Osteoblast (primary cell): ENCODE measurements at places on chromosomes 16 and 17. TPM values are rescaled to one million over a fixed set of nuclear protein-coding genes. Genes with fewer than 3 reads are reported as not detected.

The ZNF423 gene
- 11.6 and 18.3 TPM in 2 replicates for total RNA-seq

The TMC5 gene
- under 0.01 TPM in 1 of 2 replicates, not detected in the other for total RNA-seq

The GDPD1 gene
- total RNA-seq, result 1.1 and 2.4 TPM in 2 replicates

The RHBDL1 gene
- 0.88 and 1.1 TPM in 2 replicates for total RNA-seq

The HOXB1 gene
- not detected in 2 replicates for total RNA-seq

The GAS7 gene
- total RNA-seq, result 1.8 and 3.6 TPM in 2 replicates

The TEX14 gene
- total RNA-seq, result under 0.01 TPM in 2 replicates

The CUEDC1 gene
- 21.0 and 22.4 TPM in 2 replicates for total RNA-seq

The TP53TG3D gene
- total RNA-seq, result 0.29 TPM in 1 of 2 replicates, not detected in the other

The CCL14 gene
- not detected in 2 replicates for total RNA-seq

The C16orf86 gene
- total RNA-seq, result 6.2 and 6.9 TPM in 2 replicates

The RNF43 gene
- total RNA-seq, result under 0.01 TPM in 2 replicates

The RAB34 gene
- 176 and 186 TPM in 2 replicates for total RNA-seq

- DNase-seq, result peak; percentile 99
Measured at GRCh38 chr16:87723226-87723623, 42.6 kb downstream of the KLHDC4 start.

DNA sequence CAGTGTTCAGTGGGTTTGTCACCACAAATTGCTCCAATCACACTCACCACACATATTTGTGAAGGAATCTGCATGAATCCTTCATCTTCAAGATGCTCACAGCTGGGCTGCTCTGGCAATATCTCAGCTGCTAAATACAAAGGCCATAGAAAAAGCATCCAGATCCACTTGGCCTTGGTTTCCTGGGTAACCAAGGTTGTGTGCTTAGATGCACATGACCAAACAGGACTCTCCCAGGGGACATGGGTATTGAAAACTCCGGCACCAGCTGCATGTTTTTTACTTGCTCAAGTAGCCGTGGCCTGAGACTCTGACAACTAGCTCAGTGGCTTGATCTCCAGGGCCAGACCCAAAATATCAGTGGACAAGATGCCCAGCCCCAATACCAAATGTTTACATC, 131.3 kb downstream of the CBLN1 start:
- no peak for DNase-seq

DNA sequence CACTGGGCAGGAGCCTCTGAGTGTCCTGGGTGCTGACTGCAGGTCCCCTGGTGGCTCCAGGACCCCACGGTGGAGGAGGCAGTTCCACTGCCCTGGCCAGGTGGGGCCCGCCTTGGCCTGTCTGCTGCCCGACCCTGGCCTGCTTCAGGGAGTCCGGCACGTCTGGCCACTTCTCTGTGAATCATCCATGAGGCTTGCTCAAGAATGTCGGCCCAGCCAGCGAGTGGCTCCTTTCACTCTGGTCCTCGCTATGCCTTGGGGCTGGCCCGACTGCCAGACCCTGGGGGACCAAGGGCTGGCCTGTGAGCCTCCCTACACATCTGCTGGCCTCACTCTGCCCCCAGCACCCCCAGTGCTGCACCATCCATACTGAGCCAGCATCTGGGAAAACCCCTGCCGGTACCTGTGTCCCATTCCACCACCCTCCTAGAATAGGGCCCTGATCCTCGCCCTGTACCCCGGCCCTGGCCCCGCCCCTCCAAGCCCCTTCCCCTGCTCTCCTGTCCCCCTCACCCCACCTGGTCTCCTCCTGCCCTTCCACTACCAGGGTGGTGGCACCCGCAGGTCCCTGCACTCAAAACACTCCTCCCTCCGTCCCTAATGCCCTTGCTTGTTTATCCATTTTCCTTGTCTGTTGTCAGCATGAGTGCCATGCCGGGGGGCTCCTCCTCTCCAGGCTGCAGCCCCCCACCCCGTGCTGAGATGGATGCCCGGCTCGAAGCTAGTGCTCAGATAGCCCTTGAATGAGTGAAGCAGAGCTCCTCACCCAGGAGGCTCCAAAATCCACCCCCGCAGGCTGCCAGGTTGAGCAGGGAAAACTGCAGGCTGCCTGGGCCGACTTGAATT, 35.5 kb downstream of the ADCY7 start:
- DNase-seq, result peak; percentile 99

DNA sequence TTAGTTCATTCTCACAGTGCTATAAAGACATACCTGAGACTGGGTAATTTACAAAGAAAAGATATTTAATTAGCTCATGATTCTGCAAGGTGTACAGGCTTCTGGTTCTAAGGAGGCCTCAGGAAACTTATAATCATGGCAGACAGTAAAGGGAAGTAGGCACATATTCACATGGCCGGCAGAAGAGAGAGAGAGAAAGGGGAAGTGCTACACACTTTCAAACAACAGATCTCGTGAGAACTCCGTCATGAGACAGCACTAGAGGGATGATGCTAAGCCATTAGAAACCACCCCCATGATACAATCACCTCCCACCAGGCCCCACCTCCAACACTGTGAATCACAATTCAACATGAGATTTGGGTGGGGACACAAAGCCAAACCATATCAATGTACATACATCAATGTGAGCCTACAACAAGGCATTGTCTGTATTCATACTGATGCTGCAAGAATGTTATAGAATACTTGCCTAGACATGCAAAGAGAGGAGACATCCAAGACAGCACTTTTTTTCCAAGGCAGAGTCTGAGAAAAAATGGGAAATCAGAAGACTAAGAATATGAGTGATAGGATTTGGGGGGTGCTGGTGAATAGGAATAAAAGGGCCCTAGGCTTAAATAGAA, 114.8 kb upstream of the XYLT1 start:
- no peak for DNase-seq

DNA sequence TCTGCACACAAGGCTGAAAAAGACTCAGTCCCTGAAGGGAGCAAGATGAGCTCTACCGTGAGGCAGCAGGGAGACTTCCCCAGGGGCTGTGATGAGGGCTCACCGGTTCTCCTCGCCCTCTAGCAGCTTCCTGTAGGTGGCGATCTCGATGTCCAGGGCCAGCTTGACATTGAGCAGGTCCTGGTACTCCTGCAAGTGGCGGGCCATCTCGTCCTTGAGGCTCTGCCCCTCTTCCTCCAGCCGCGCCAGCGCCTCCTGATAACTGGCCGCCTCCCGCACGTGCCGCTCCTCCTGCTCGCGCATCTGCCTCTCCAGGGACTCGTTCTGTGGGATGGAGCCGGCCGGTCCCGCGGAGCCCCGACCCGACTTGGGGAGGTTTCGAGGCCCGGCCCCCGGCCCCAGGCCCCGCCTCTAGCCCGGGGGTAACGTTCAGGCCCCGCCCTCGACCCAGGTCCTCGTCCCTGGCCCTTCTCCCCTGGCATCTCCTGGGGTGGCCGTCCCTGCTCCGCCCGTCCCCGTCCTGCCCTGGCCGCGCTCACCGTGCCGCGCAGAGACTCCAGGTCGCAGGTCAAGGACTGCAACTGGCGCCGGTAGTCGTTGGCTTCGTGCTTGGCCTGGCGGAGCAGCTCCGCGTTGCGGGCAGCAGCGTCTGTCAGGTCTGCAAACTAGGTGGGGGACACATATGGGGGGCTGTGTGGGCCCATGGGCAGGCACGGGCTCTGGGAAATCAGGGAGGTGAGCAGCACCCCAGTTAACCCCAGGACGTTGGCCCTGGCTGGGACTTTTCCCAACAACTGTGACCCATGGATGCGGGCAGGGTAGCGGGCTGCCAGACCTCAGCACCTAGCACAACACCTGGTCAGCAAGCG, 3.9 kb downstream of the GFAP start:
- DNase-seq, result peak; percentile 84

GRCh38 chr17:72287586-72287985, 166.8 kb downstream of the SOX9 start:
- no peak for DNase-seq

- DNase-seq, result peak; percentile 96
Measured at GRCh38 chr16:86823888-86824671, 245.7 kb downstream of the FOXL1 start.

DNA sequence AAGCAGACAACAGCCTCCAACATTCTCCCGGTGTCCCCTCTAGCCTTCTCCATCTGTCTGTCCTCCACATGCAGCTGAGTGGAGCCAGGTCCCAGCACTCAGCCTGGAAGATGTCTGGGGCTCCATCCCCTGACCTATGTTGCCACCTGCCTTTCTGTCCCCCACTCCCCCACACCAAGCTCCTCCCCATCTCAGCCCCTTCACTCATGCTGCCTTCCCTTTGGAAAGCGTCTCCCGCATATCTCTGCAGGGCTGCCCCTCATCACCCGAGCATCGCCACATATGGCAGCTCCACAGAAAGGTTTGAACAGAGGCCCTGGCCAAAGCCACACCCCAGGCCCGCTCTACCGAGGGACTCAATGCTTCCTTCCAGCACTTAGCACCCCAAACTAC, 24.2 kb downstream of the NSMCE1 start:
- no peak for DNase-seq

DNA sequence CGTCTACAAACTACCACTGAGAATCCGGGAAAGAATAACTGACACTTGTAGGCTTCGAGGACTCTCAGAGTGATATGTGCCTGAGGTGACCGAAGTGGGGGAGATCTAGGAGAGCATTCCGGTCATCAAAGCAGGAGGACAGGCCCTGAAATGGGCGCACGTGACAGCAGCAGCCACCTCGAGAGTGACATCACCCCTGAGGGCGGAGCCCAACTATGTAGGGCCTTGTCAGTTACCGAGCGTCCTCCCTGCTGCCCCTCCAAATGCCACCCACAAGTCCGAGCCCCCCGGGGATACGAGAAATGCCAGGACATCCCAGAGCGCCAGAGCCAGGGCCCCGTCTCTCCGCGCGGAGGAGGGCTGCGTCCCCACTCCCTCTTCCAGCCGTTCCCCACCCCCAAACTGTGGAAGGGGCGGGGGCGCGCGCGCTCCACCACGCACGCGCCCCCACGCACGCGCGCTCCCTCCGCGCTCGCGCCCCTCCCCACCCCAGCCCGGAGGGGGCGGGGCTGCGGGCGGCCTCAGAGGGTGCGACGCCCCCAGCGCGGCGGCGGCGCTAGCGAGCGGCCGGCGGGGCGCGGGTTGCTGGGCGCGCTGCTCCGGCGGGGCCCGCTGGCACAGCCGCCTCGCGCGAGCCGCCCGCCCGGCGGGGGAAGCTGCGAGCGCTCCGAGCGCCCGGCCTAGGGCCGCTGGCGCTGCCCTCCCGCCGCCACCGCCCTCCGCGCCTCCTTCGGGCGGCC, at the start of gene TANC2:
TSS of gene TANC2 (plus strand) at position 550 of the 740 bp plus-strand sequence. CDS start 43,325 bp downstream, outside the sequence.
- DNase-seq, result peak; percentile 97

GRCh38 chr16:85639529-85640253, 26.6 kb downstream of the GSE1 start:
- DNase-seq, result no peak

DNA sequence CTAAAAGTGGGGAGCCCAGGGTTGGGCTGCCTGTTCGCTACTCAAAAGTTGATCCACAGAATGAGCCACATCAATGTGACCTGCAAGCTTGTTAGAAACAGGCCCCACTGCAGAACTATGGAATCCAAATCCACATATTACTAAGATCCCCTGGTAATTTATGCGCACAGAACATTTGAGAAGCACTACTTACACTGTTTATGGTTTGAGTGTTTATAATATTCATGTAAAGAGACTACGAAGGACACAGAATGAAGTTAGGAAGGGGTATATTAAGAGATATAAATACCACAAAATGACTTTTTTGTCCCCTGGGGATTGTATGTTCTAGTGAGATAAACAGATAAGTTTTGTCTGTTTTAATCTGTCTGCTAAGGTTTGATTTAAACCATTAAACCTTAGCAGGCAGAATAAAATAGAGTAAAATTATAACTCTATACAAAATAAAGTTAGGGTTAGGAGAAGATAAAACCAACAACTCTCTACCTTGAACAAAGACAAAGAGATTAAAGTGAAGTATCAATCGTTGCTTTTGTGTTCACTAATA, 666.9 kb upstream of the SOX9 start:
- DNase-seq, result no peak

GRCh38 chr16:3661922-3662321, 7.4 kb downstream of the DNASE1 start:
- DNase-seq, result no peak

DNA sequence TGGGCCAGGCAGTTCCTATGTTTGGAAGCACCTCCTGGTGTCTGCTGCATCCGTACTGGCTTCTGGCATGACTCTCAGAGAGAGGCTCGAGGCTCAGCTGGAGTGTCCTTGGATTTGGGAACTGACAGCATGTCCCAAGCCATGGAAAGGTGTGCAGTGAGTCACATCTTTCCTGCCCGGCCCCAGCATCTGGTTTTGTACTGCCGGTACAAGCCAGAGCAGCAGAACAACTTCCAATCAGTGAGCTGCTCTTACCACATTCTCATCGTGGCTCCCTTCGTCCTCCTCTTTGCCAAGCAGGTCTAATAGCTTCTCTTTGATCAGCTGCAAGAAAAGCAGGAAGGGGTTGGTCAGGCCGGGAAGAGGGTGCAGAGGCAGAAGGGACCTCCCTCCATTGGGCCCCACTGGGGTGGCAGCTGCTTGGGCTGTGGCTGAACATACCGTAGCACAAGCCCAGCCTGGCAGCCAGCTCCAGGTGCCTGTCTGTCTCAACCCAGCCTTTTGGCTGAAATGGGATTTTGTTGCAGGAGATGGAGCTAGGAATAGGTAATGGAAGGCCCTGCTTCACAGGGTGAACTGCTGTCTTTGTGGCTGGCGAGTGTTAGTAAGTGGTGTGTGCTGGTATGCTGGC, 24.2 kb downstream of the SPACA3 start:
- DNase-seq, result no peak

- DNase-seq, result no peak
Measured at GRCh38 chr17:18102640-18103039, 5.9 kb upstream of the MYO15A start.

DNA sequence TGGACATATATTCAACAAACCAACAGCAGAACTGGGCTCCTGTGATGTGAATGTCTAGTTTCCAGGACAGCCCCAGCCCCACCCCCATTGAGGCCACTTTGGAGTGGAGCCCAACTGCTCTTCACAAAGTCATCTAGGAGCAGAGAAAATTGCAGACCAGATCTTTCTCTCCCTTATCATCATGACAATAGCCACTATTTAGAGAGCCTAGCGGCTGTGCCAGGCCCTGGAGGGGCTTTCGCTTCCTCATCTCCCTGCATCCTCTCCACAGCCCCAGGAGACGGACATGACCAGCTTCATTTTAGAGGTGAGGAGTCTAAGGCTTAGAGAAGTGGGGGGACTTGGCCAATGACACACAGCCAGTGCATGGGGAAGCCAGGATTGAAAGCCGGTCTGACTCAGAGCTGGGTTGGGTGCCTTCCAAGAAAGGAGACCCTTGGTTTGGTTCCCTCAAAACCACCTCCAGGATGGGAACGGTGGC, 1.4 kb downstream of the PRSS8 start:
- DNase-seq, result peak; percentile 92

GRCh38 chr16:27058299-27058698, 8.4 kb upstream of the C16orf82 start:
- DNase-seq, result no peak
